Cerebellum (tissue), 4 donors: ENCODE measurements at places on chromosomes 12 and 14. TPM values are rescaled to one million over a fixed set of nuclear protein-coding genes. Genes with fewer than 3 reads are reported as not detected.

DNA sequence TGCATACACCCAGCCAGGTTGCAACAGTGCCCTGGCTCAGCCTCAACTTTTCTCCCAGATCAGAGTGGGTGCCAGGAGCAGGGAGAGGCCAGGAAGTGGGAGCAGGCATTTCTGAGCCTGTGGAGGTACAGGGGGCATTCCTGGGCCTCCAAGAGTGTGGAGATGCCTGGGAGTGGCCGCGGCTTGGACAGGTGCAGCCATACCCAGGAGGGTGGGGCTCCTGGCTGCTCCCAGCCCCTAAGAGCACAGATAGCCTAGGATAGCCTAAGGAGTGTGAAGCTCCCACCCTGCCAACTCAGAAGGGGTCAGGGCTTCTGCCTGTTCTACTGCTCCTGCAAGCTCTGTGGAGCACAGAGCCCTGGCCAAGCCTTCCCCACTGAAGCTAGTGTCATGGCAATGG lies 543.4 kb downstream of the RPL10L start:
- DNase-seq: no peak

DNA sequence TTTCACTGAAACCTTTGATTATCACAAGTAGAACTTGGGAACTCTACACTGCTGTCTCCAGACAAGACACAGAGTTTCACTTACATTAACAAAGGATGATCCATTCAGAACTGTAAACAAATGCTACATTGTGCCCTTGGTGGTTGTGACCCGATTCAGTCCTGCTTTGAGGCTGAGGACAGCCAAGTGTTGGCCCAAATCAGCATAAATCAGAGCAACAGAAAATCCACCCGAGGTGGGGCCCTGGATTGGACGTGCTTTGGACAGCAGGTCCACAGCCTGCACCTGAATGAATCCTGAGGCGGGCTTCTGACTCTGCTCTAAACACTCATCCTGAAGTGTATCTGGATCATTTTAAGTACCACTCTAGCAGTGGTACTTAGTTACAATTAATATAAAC lies 68.8 kb downstream of the PPP2R5C start:
- DNase-seq: no peak

- DNase-seq: no peak
Observed at GRCh38 chr14:68610251-68610793, 182.5 kb downstream of the ZFP36L1 start.

DNA sequence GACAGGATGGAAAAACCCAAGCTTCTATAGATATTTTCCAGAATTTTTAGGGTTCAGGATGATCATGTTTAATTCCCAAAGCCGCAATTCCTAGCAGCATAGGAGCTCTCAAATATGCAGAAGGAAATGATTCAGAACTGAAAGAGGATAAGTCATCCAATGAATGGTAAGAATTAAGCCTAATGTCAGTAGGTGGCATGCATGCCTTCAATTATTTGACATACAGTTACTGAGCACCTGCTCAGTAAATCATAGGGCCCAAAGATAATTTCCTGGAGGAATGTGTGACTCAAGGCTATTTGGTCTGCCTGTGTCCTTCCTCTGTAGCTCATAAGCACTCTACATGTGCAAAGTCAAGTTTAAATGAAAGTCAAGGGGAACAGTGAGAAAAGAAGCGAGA lies 116.8 kb upstream of the SLC38A4 start:
- DNase-seq: no peak

DNA sequence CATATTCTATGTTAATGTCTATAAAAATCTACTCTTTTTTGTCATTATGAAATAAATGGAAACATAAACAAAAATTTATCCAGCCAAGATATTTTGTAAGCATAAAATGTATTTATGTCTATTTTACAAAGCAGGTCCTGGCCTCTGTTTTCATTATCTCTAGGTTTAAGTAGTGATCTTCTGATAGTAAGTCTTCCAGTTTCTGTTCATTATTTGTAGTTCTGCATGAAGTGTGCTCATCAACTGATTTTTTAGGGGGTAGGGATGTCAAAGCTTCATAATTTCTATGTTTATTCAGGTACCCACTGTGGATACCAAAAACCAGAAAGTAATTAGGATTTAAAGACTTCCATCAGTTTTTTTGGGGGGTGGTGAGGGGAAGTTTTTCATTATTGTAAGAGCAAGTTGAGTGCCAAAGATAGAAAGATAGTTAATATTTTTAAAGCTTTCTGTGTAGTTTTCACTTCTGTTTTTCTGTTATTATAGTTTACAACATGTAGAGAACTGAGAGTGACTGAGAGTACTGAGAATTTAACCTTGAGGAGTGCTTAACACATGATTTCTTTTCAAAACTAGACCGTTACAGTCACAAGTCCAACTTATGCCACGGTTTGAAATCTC lies 30.6 kb upstream of the LMO3 start:
- no peak for DNase-seq

DNA sequence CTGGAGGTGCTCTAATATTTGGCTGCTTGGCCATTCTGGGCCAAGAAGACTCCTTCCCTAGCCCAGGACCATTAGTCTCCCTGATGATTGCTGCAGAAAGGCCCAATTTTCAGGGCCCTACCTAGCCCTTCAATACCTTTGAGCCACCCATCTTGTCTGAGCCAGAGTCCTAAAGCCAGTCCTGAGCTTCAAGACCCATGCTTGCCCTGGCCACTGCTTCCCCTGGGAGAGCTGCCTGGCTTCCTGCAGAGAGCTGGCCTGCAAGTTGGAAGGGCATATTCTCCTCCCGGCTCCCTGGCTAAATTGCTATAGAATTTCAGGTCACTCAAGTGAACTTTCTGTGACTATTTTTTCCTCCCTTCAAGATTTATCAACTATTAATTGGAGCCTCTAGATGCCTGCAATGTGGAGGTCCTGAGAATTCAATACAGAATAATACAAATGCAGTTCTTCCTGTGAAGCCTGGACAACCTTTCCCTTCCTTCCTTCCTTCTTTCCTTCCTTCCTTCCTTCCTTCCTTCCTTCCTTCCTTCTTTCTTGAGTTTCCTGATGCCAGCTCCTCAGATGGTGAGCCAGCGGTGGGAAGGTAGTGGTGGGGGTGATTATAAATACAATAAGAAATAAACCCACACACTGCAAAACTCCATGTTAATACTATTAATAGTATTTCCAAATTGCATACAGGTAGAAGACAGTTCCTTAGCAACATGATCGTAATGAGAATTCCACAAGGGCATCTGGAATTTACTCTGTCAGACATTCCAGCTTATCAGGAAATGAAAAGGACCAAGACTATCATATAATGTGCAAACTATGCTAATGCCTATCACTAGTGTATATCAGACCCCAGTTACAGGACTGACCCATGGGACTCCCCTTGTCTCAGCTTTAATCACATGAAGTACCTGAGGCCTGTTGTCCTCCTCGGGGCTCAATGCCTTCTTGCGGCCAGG lies 108.1 kb downstream of the ZFP36L1 start:
- no peak for DNase-seq

GRCh38 chr14:38074754-38075153 lies 132.9 kb upstream of the SSTR1 start:
- DNase-seq: no peak

GRCh38 chr12:113271466-113271852 lies 50.2 kb downstream of the TPCN1 start:
- DNase-seq: no peak

DNA sequence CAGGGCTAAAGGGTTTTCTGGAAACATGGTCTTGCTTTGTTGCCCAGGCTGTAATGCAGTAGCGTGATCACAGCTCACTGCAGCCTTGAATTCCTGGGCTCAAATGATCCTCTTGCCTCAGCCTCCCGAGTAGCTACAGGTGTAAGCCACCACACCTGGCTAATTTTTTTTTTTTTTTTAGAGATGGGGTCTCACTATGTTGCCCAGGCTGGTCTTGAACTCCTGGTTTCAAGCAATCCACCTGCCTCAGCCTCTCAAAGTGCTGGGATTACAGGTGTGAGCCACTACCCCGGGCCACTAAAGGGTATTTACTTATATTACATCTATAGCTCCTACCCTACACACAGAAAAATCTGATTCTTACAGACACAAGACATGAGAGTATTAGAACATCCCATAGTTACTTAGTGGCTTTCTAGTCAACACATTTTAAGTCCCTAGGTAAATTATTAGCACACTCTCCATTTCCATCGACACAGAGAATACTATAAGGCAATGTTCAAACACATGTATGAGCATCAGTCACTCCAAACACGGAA lies 6.2 kb upstream of the DCAF11 start:
- no peak for DNase-seq

DNA sequence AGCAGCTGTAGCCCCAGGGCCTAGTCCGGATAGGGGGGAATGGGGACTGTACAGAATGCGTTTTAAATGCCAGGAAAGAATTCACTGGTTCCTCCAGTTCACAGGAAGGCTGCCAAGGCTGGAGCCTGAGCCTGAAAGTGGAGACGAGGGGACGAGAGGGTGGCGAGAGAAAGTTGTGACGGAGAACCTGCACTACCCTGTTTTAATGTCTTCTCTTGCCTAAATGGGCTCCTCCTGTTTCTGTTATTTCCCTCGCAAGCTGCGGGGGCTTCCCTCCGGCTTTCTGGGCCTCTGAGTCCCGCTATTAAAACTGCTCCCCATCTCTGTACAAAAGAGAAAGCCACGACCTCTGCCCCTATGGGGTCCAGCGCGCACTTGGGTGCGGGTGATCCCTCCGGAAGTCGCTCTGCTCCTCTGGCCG lies 4.5 kb downstream of the C1QL4 start:
- no peak for DNase-seq

GRCh38 chr14:96030108-96030760 lies 8.9 kb upstream of the C14orf132 start:
- no peak for DNase-seq

DNA sequence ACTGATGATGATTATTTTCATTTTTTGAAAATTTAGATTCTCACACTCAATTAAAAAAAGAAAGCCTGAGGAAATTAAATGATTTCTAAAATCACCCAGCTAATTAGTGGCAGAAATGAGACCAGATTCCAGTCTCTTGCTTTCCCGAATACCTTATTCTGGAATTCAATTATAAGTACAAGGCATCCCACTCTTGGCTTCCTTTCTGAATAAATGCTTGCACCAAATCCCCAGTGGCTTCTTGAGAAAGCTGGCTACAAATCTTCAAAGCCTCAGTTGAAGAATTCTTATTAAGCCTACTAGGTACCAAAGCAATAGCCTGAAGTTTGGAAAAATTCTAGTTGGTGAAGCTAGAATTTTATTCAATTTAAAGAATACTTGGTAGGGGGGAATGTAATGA lies 476.6 kb downstream of the DIO2 start:
- DNase-seq: no peak

GRCh38 chr12:111257435-111257902 lies 111.4 kb downstream of the PHETA1 start:
- no peak for DNase-seq

DNA sequence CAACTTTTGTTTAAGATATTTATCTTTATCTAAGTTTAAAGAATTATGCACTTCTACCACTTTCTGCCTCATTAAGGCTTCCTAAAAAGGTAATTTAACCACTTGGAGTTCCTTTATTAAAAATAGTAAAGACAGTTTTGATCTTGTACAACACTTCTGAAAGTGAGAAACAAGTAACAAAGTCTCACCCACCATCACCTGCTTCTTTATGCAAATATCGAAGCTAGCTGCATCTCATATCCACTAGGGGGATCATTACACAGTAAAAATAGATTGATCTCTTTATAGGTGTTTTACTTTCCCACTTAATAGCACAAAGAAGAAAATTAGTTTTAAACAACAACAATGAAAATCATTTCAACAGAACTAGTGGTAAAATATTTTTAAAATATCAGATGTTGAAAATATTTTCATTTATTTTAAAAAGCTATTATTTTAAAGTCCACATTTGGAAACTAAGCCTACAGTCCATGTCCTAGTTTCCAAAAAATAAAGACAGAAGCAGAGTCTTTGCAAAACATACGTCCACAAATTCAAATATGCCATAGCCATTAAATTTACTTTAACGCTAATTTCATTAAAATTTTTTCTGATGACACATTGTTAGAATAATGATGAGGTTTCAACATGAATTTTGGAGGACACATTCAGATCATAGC lies 160.0 kb upstream of the SOX5 start:
- DNase-seq: no peak

- no peak for DNase-seq
Observed at GRCh38 chr14:62347562-62348011, 585.4 kb downstream of the SNAPC1 start.

- no peak for DNase-seq
Observed at GRCh38 chr14:73740618-73741326, 26.6 kb upstream of the PNMA1 start.

DNA sequence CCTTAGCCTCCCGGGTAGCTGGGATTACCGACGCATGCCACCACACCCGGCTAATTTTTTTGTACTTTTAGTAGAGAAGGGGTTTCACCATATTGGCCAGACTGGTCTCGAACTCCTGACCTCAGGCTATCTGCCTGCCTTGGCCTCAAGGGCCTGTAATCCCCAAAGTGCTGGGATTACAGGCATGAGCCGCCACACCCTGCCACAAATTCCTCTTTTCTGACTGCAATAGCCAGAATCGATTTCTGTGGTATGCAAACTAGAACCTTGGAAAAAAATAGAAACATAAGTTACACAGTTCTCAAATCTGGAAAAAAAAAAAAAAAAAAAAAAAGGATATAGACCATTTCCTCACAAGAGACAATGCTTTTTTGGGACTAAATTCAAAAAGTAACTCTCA lies 184.6 kb upstream of the EGLN3 start:
- DNase-seq: no peak

DNA sequence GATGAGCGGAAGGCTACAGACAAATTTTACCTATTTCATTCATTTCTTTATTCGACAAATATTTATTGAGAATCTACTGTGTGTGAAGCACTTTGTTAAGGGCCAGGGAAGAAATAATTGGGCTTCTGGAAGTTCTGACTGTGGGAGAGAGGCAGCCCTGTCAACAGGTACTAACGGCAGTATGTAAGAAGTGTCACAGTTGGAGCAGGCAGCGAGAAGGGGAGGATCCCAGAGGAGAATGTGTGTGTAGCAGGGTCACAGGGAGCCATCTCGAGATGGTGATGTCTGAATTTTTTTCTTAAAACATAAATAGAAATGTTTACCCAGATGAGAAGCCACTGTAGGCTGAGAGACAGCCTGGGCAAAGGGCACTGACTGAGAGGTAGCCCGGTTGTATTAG lies 163.3 kb upstream of the SLC38A2 start:
- no peak for DNase-seq

- no peak for DNase-seq
Observed at GRCh38 chr12:24487606-24488005, 461.3 kb downstream of the BCAT1 start.

GRCh38 chr12:101947316-101947715 lies 69.9 kb downstream of the DRAM1 start:
- no peak for DNase-seq

RABGGTA gene
- total RNA-seq: 17.2 TPM

JPH4 gene
- 33.3 TPM for total RNA-seq

C12orf60 gene
- 4.4 TPM for total RNA-seq

ERBB3 gene
- 4.7 TPM for total RNA-seq

ARL1 gene
- total RNA-seq: 45.5 TPM

ST8SIA1 gene
- 67.5 TPM for total RNA-seq
